ENCODE measurements at places on chromosomes 2 and 18.

GRCh38 chr2:152655880-152656279 is 61.4 kb downstream of the PRPF40A start:
- no peak for DNase-seq

DNA sequence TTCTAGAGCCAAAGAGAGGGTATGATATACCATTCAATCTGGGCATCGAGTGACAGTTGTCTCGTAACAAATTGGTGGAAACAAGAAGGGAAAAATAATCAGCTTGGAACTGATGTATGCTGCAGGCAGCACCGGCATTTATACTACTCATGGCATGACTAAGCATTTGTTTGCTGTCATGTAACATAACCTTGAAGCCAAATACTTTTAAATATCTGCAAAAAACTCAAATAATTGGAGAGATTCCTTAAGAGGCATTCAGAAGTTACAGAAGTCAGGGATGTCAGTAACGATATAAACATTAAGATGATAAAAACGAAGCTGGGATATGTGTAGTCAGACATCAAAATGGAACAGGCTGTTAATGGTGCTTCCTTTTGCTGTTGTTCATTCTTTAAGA is 157.3 kb upstream of the MMADHC start:
- no peak for DNase-seq

- no peak for DNase-seq
These were observed 333.3 kb downstream of the SLC8A1 start for GRCh38 chr2:40118622-40119021.

GRCh38 chr18:59607078-59607379 is 90.2 kb downstream of the CCBE1 start:
- no peak for DNase-seq

GRCh38 chr2:36318547-36318946 is 37.0 kb upstream of the CRIM1 start:
- DNase-seq: no peak

- no peak for DNase-seq
These were observed 189.9 kb upstream of the ATP5MC3 start for GRCh38 chr2:175371378-175371777.

- DNase-seq: no peak
These were observed 1.8 kb downstream of the TLK1 start for GRCh38 chr2:171158790-171159371.

- no peak for DNase-seq
These were observed 135.8 kb downstream of the DHRS9 start for GRCh38 chr2:169205176-169205575.

- no peak for DNase-seq
These were observed 49.6 kb downstream of the SERTAD2 start for GRCh38 chr2:64604155-64604554.

GRCh38 chr2:52113338-52113737 is 1081.4 kb upstream of the NRXN1 start:
- no peak for DNase-seq

GRCh38 chr18:13375302-13376255 is 157.0 kb downstream of the LDLRAD4 start:
- peak; percentile 85 for DNase-seq

DNA sequence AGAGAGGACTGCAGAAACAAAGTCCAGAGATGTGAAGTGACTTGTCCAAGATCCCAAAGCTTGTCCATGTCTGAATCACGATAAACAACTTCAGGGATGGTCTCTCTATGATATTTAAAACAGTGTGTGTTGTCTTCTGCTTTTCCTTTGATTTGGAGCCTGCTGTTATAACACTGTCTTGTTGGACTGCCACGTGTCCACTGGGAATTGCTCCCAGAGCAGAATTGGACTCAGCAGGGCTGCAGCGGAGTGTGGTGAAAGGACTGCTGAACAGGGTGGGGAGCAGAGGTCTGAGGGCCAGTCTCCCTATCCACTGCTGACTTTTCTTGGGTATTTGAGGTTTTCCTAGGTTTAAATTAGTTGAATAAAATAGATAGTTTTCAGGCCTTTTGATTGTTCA is 68.3 kb downstream of the IL1R2 start:
- DNase-seq: no peak

- DNase-seq: no peak
These were observed 78.3 kb upstream of the HS6ST1 start for GRCh38 chr2:128396946-128397345.

DNA sequence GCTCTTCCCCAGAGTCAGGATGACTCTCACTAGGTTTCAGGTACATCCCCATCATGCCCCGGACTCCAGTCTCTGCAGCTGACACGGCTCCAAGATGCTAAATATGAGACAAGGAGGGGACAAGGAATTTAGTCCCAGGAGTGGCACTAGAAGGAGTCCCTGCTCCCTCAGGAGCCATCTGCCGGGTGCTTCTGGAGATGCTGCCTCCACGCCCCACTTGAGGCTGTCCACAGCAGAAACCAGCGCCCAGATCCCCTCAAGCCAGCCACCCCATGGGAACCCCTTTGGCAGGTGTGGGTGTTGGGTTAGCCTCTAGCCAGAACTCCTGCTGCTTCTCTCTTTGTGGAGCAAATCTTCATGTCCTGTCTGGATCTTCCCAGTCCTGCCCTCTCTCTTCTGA is 40.3 kb downstream of the BCL11A start:
- DNase-seq: no peak

DNA sequence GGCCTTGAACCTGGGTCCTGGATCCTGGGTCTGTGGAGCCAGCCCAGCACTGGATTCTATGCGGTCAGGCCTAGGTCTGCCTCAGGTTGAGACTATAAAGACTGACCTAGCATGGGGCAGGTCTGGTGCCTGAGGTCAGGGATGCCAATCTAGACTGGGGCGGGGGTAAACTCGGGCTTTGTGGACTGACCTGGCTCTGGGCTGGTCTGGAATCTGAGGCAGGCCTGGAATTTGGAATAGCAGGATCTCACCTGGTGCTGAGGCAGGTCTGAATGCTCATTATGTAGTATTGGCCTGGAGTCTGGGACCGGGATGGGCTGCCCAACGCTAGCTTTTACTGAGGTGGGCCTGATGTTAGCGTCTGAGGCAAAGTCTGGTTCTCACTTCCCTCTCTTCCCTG is 256.0 kb downstream of the KIAA1328 start:
- DNase-seq: no peak

DNA sequence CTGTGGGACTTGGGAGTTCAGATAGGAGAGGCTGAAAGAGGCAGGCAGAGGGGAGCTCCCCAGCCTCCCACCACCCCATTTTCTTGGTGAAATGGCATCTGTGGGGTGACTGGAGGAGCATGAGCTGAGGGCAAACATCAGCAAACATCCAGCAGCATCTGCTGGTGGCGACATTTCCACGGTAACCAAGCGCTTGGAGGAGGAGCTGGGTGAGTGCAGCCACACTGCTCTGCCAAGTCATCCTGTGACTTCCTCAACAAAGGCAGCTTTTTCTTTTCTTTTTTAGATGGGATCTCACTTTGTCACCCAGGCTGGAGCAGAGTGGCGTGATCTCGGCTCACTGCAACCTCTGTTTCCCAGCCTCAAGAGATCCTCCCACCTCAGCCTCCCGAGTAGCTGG is 5.6 kb downstream of the TXNL4A start:
- peak; percentile 28 for DNase-seq

Measured in activated CD4-positive, alpha-beta T cell treated with anti-CD3 and anti-CD28 coated beads, Interleukin-2, amount 50 U/mL, for 48 hours (primary cell).